Breast epithelium (tissue), 4 donors: ENCODE measurements at places on chromosomes 1 and 21. TPM values are rescaled to one million over a fixed set of nuclear protein-coding genes. Genes with fewer than 3 reads are reported as not detected.

C1orf94 gene
- total RNA-seq: not detected

DIRAS3 gene
- 0.96 TPM for total RNA-seq

C1orf167 gene
- total RNA-seq: not detected

KRTAP19-3 gene
- not detected for total RNA-seq

DMBX1 gene
- not detected for total RNA-seq

SHISAL2A gene
- total RNA-seq: 0.15 TPM
